ENCODE measurements at places on chromosomes 3 and 15. TPM values are rescaled to one million over a fixed set of nuclear protein-coding genes. Genes with fewer than 3 reads are reported as not detected.

The ZBTB38 gene
- total RNA-seq: 140 TPM

- no peak for DNase-seq
These were observed 320.9 kb upstream of the ONECUT1 start for GRCh38 chr15:53110999-53111398.

The IFRD2 gene
- total RNA-seq: 52.7 TPM

The CALML4 gene
- 16.1 TPM for total RNA-seq

The CCR5 gene
- 1.2 TPM for total RNA-seq

DNA sequence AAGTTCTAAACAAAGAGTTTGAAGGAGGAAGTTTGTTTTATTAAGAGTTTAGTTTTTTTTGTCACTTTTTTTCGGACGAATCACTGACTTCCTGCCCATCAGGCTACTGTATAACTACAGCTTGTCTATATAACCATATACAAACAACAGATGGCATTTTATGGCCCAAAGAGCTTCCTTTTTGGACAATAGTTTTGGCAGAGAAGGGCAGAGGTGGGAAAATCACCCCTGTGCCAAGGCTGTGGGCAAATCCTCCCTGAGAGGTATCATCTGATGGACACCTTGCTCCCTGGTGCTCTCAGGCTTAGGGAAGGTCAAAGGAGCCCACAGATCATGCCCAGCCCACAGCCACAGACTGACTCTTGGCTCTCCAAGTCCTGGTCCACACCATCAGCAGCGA lies 113.4 kb downstream of the OXNAD1 start:
- no peak for DNase-seq

Measured in tibial nerve (tissue), 4 donors.